Caki2 (cell line): ENCODE measurements at places on chromosomes 1 and 21.

DNA sequence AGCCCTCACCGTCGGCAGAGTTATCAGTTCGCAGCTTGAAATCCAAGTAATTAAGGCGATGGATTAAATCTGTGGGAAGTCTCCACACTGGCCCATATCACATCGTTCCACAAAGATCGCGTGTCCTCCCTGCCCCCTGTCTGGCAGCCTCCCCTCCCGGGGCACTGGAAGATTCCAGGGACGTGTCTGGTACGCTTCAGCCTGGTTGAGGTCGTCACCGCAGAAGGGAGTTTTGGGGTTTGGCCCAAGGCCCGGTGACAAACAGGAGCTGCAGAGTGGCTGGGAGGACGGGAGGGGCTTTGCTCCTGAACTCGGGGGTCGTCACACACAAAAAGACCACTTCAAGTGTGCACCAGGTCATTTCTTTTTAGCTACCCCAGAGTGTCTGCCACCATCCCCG, 51.1 kb downstream of the PRDM16 start:
- no peak for DNase-seq

DNA sequence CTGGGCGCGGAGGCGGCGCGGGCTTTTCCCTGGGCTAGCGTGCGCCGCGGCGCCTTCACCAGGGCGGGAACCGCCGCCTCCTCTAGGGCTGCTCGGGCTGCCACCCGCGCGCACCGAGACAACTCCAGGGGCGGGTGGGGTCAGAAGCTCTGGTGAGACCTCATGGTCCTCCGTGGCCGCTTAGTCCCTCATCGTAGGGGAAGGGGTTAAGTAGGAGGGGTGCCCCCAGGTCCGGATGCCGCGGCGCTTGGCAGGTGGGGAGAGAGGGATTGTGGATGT, 559 bp downstream of the SERTAD4 start:
- DNase-seq = no peak

DNA sequence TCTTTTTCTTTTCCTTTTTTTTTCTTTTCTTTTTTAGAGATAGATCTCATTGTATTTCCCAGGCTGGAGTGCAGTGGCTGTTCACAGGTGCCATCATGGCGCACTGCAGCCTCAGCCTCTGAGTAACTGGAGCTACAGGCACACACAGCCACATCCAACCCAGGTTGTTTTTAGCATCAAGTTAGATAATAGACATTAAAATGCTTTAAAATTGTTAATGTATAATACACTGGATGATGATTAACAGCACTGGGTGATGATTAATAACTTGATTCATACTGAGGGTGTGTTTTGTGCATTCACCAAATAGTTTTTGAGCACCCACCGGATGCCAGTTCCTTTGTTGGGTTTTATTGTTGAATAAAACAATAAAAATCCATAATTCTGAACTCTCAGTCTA, 75.2 kb downstream of the BEND5 start:
- peak; percentile 64 for DNase-seq

- DNase-seq = peak; percentile 41
Measured at GRCh38 chr1:227437495-227438008, 119.3 kb upstream of the CDC42BPA start.
